Stimulated activated naive B cell treated with anti-CD40 and anti-IgM and Interleukin-4, amounts not matched to agents 10 μg/mL and 1 μg/mL and 100 μg/mL, for 72 hours (primary cell): ENCODE measurements at places on chromosomes 3 and 15.
A peak's percentile ranks its signal among the peaks of the same experiment; 100 is the strongest.

DNA sequence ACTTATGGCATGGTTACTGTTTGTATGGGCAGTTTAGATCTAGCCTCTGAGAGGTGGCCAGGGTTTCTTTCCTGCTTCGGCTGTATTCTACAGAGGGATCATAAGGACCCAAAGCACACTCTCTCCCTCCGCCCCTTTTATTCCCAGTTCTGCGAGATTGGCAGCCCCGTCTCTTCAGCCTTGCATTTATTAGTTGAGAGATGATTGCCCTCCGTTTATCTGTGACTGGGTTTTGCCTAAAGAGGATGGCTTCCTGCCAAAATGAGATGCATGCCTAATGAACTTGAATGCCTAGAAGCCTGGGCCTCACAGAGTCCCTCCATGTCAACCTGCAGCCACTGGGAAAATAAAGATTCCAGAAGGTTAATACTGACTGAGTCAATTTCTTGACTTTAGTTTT, 97.1 kb upstream of the CHL1 start:
- H3K27me3 ChIP-seq, result no peaks in the 10 kb centered on the region
- DNase-seq, result no peak
- H3K4me3 ChIP-seq, result no peak overlapping the region
- no peaks in the 10 kb centered on the region for H3K36me3 ChIP-seq

GRCh38 chr3:71784914-71785531, at the start of gene PROK2:
TSS of gene PROK2 (minus strand) at chr3:71785148. CDS start at chr3:71785052, 96 bp downstream.
- H3K27ac ChIP-seq, result peak within 1 kb of the TSS; percentile 90
- H3K36me3 ChIP-seq, result no peaks in the 10 kb centered on the region
- peaks cover 39% of the 10 kb centered on the region for H3K27me3 ChIP-seq
- H3K4me1 ChIP-seq, result peaks cover 9% of the 10 kb centered on the region

DNA sequence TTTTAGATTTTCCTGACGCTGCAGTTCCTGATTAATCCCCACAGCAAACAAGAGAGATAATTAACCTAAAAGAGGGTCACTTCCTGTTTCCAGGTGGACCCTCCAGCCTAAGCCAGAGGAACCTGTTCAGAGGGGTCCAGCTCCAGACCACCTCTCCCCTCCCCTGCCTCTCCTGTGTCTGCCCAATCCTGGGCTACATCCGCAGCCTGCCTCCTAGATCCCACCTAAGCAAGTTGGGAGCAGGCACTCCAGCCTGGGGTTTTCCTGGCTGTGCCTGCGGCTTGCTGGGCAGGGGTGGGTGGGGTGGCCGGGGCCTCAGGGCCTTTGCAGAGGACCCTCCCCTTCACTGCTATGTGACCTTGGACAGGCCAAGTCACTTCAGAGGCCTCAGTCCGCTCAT, 178.6 kb upstream of the LINGO1 start:
- H3K4me1 ChIP-seq, result no peaks in the 10 kb centered on the region
- no peak overlapping the region for H3K27ac ChIP-seq
- H3K4me3 ChIP-seq, result no peak overlapping the region
- H3K36me3 ChIP-seq, result no peaks in the 10 kb centered on the region
- H3K27me3 ChIP-seq, result peaks cover 10% of the 10 kb centered on the region

DNA sequence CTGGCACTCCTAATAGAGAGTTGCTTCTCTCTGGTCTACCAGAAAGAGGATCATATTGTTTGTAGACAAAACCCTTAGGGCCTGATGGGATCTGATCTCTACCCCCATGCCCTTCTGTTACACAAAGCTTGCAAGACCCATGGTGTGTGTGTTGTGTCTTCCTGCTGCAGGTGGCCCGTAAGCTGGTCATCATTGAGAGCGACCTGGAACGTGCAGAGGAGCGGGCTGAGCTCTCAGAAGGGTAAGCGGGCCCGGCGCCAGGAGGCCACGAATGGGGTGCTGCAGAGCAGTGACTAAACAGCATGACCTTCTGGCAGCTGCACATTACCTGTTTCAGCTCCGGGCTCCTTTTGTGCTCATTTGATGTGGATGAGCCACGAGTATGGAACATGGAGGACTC, 18.2 kb downstream of the TPM1 start:
- H3K27ac ChIP-seq, result no peak overlapping the region
- no peaks in the 10 kb centered on the region for H3K4me1 ChIP-seq
- H3K36me3 ChIP-seq, result peaks cover 30% of the 10 kb centered on the region
- no peaks in the 10 kb centered on the region for H3K27me3 ChIP-seq
- H3K4me3 ChIP-seq, result no peak overlapping the region
- DNase-seq, result no peak

- no peak overlapping the region for H3K4me3 ChIP-seq
- DNase-seq, result no peak
- peaks cover 16% of the 10 kb centered on the region for H3K36me3 ChIP-seq
- no peaks in the 10 kb centered on the region for H3K27me3 ChIP-seq
- H3K4me1 ChIP-seq, result peaks cover 16% of the 10 kb centered on the region
Measured at GRCh38 chr15:60477164-60477563, 1.8 kb downstream of the ICE2 start.

DNA sequence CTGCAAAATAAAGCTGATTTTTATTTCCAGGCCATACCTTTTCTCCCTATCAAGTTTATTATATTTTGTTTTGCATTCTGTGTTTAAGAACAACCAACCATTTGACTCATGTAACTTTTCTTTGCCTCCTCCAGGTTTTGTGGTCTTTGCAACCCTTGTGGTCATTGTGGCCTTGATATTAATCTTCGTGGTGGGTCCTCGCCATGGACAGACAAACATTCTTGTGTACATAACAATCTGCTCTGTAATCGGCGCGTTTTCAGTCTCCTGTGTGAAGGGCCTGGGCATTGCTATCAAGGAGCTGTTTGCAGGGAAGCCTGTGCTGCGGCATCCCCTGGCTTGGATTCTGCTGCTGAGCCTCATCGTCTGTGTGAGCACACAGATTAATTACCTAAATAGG, 27.6 kb downstream of the NIPA2 start:
- no peak for DNase-seq
- peaks cover 65% of the 10 kb centered on the region for H3K36me3 ChIP-seq
- H3K27me3 ChIP-seq, result no peaks in the 10 kb centered on the region

DNA sequence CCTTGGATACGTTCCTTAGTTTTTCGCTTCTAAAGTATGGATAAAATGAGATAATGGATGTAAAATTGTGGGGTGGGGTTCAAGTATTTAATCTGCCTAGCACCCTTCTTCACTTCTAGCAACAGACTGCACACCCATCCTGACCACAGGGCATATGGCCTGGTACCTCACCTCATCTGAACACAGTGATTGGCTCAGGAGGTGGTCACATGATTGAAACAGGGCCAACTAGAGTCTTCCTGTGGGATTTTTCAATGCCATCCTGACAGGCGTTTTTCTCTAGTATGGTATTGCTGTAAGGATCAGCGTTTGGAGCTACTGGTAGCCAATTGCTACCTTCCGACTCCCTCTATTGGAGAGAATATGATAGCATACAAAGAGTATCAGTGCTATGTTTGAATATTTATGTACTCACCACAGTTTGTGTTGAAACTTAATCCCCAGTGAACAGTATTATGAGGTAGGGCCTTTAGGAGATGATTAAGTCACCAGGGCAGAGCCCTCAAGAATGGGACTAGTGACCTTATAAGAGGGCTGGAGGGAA, 172.2 kb downstream of the PPM1L start:
- H3K36me3 ChIP-seq, result no peaks in the 10 kb centered on the region
- H3K4me3 ChIP-seq, result no peak overlapping the region
- H3K4me1 ChIP-seq, result no peaks in the 10 kb centered on the region
- H3K27ac ChIP-seq, result no peak overlapping the region

DNA sequence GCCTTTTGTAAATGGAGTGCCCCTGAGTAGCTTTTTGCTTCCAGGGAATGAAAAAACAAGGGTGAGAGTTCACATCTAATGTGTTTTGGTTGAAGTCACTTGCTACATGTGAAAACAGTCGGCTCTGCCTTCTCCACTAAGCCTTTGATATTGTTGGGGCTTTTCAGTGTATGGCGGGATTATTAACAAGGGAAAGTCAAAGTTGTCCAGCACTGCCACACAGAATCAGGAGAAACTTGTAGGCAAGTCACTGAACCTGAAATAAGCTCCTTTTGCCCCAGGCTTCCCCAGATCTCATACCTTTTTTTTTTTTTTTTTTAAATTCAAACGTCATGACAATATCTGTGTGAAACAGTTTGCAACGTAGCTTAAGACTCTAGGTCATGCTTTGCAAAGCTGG, 248.0 kb downstream of the FEZF2 start:
- no peak overlapping the region for H3K4me3 ChIP-seq
- H3K27me3 ChIP-seq, result no peaks in the 10 kb centered on the region
- H3K27ac ChIP-seq, result no peak overlapping the region
- H3K4me1 ChIP-seq, result no peaks in the 10 kb centered on the region
- no peak for DNase-seq
- no peaks in the 10 kb centered on the region for H3K36me3 ChIP-seq

GRCh38 chr15:72205896-72206676, 8.5 kb upstream of the GRAMD2A start:
- DNase-seq, result no peak
- peaks cover 83% of the 10 kb centered on the region for H3K36me3 ChIP-seq
- no peak overlapping the region for H3K4me3 ChIP-seq
- peaks cover 61% of the 10 kb centered on the region for H3K4me1 ChIP-seq
- H3K27me3 ChIP-seq, result no peaks in the 10 kb centered on the region

DNA sequence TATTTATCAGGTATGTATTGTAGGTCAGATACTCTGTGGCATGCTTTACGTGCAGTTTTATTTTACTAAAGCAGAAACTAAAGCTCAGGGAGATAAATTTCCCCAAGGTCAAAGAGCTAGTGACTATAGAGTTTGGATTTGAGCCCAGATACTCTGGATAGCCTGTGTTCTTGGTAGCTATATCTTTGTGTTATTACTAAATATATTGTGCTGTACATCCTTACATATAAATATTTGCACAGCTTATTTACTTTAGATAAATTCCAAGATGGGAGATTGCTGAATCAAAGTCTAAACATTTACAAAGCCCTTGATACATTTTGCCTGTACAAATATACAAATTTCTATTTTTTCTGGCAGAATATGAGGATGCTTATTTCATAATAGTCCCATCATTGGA, 660.9 kb upstream of the NAALADL2 start:
- no peak overlapping the region for H3K27ac ChIP-seq
- no peak for DNase-seq
- H3K4me3 ChIP-seq, result no peak overlapping the region
- H3K36me3 ChIP-seq, result no peaks in the 10 kb centered on the region

DNA sequence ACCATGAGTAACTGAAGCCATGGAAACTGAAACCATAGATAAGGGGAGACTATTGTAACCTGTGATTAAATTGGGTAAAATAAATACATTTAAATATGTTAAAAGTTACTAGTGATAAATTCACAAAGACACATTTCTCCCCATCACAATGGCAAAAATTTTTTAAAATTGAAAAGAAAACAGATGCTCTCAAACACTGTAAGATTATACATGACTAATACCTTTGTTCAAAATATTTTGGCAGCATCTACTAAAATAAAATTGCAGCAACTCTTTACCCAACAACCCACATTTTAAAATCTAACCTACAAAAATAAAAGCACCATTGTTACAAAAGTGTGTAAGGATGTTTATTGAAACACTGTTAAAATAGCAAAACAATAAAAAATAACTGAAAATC, 93.3 kb downstream of the CLASP2 start:
- H3K36me3 ChIP-seq, result peaks cover 22% of the 10 kb centered on the region
- no peaks in the 10 kb centered on the region for H3K4me1 ChIP-seq
- no peak for DNase-seq
- no peak overlapping the region for H3K27ac ChIP-seq

GRCh38 chr3:26614006-26614685, 8.4 kb upstream of the LRRC3B start:
- no peak overlapping the region for H3K27ac ChIP-seq
- H3K4me3 ChIP-seq, result no peak overlapping the region
- DNase-seq, result no peak
- H3K4me1 ChIP-seq, result no peaks in the 10 kb centered on the region

- H3K27ac ChIP-seq, result no peak overlapping the region
- no peak overlapping the region for H3K4me3 ChIP-seq
- no peaks in the 10 kb centered on the region for H3K36me3 ChIP-seq
- no peak for DNase-seq
Measured at GRCh38 chr3:178618896-178619295, 82.7 kb downstream of the KCNMB2 start.

GRCh38 chr3:145776782-145777408, 384.1 kb downstream of the PLOD2 start:
- no peaks in the 10 kb centered on the region for H3K36me3 ChIP-seq
- H3K4me3 ChIP-seq, result no peak overlapping the region
- H3K27me3 ChIP-seq, result no peaks in the 10 kb centered on the region
- no peak overlapping the region for H3K27ac ChIP-seq
